Breast epithelium (tissue), 4 donors: ENCODE measurements at places on chromosomes 3 and 15. TPM values are rescaled to one million over a fixed set of nuclear protein-coding genes. Genes with fewer than 3 reads are reported as not detected.

Gene CCDC32
- total RNA-seq, result 36.4 TPM

Gene TNFAIP8L3
- 4.3 TPM for total RNA-seq

Gene GHSR
- total RNA-seq, result not detected

Gene WDR49
- total RNA-seq, result 1.9 TPM

Gene ENTPD3
- 7.5 TPM for total RNA-seq

Gene MCF2L2
- 0.64 TPM for total RNA-seq

Gene OCA2
- total RNA-seq, result 0.80 TPM

Gene STARD5
- 9.5 TPM for total RNA-seq

Gene CPN2
- 0.16 TPM for total RNA-seq

Gene CRABP1
- total RNA-seq, result 14.5 TPM

Gene PIERCE2
- total RNA-seq, result 4.3 TPM

Gene CDHR4
- total RNA-seq, result not detected

Gene SH2D7
- not detected for total RNA-seq

Gene IGDCC3
- total RNA-seq, result not detected

Gene LSAMP
- 1.6 TPM for total RNA-seq

Gene ITIH1
- 0.33 TPM for total RNA-seq

Gene NPAP1
- total RNA-seq, result not detected

Gene TEX55
- not detected for total RNA-seq

Gene DNAJC19
- 39.8 TPM for total RNA-seq

Gene CACNA2D2
- total RNA-seq, result 0.80 TPM

Gene WDR93
- total RNA-seq, result 1.0 TPM

Gene GOLGA6A
- total RNA-seq, result 1.0 TPM
